ENCODE measurements at places on chromosomes 1 and 21.

- no peak for DNase-seq
Measured at GRCh38 chr1:7632176-7632575, 138.9 kb upstream of the VAMP3 start.

DNA sequence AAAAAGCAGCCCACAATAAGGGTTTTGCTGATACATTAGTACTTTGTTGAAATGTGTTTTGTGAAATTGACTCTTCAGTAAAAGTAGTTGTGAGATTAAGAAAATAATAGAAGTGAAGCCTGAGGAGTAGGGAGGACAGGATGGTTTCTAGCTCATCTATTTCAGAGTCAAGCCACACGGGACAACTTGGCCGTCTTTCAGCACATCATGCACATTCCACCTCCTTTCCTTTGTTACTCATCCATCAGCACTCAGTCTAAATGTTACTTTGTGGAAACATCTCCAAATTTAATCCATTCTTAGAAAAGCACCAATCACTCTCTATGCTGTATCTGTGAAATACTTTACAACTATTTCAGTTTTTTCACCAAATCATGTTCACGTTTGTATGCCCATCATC is 223.3 kb downstream of the FGGY start:
- DNase-seq, result no peak

DNA sequence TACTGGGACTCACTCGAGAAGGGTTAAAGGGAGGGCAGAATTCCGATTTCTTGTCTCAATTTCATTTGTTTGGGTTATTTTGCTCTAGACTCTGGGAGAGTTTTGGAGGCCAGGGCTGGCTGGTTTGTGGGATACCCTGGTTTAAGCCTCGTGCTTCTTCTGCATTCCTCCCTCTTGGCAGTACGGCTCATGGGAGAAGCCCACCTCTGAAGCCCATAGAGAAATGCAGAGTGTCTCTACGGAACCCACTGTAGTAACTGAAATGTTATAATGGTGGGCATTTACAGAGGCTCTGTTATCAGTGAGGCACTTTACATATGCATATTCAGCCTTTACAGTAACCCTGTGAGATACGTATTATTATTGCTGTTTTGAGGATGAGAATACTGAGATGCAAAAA is 43.9 kb downstream of the ROR1 start:
- no peak for DNase-seq

- no peak for DNase-seq
Measured at GRCh38 chr1:230212405-230212936, 145.4 kb downstream of the GALNT2 start.

DNA sequence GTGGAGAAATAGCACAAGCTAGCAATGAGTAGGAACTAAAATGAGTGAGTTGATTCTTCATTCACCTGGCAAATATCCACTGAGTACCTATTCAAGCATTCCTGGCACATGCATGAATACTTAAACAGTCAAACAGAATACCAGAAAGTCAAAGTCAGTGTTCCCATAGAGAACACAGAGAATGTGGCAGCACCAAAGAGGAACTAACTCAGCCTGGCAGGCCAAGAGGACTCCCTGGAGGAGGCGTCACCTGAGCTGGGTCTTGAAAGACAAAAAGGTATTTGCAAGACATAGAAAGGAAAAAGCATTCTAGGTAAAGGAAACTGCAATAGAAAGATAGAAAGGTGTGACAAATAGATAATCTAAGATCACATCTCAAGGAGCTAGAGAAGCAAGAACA is 49.7 kb downstream of the DMRTA2 start:
- DNase-seq, result no peak

DNA sequence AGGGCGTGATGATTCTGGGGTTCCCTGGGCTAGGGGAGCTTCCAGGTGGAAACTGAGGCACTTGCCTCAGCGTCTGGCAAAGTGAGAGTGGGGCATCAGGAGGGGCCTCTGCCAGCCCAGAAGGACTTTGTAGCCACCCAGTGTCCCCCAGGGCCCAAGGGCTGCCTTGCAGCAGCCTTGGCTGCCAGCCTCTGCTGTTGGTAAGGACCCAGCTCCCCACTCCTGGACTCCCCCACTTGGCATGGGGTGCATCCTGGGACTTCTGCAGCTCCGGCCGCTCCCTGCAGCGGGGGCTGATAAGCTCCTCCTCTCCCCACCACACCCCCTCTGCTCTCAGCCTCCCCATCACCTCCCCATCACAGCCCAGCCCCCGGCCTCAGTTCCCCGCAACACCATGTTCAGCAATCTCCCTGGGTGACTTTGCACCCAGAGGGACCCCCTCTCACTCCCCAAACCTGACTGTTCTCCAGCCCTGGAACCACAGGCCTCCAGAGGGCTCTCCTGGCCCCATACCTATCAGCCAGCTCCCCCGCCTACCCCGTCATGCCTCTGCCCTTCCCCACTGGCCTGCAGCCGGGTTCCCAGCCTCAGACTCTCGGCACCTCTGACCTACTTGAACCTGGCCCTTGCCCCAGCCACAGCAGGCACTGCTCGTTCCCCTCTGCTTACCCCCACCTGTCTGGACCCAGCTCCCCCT is 113.0 kb downstream of the CRYAA start:
- DNase-seq, result no peak

- DNase-seq, result no peak
Measured at GRCh38 chr1:226061841-226062557, 517 bp upstream of the H3-3A start.

GRCh38 chr1:4654764-4655673 is 610 bp downstream of the AJAP1 start:
- no peak for DNase-seq

DNA sequence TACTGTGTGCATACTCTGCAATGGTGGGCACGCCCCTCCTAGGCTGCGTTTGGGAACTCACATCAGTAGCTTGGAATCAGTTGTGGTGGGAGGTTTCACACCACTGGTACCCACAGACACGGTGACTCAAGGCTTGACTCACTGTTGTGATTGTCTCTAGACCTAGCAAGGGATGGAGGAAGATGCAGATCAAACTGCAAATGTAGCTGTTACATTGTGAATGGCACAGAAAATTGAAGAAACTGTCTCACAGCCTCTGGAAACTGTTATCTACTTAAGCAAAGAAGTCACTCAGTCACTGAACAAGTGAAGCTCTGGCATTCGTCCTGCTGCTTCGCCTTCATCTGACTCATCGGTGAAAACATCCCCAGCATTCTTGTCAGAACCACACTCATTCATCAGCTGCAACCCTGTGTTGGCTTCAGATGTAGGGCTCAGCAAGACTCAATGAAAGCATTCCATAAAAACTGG is 59.5 kb downstream of the POFUT2 start:
- no peak for DNase-seq

GRCh38 chr1:231248778-231249177 is 7.8 kb downstream of the GNPAT start:
- no peak for DNase-seq

- no peak for DNase-seq
Measured at GRCh38 chr1:5491207-5491904, 500.9 kb downstream of the NPHP4 start.

GRCh38 chr1:93416183-93416582 is 31.7 kb upstream of the FNBP1L start:
- DNase-seq, result no peak

DNA sequence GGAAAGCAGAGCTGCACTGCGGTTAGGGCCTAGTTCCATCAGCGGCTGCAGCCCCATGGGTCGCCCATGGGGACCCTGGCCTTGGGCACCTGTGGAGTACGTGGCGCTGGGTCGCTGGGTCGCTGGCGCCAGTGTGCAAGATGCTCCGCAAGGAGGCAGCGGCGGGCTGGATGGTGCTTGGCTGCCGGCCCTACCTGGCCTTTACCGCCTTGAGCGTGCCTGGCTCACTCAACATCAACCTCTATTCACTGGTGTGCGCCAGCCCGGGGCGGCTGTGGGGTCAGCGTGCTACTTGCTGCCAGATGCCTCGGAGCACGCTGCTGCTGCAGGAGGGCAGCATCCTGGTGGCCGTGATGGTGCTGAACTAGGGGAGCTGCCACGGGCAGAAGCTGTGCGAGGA is 85.1 kb upstream of the RHOU start:
- no peak for DNase-seq

GRCh38 chr1:178513278-178513983 is 522 bp downstream of the TEX35 start:
- DNase-seq, result no peak

GRCh38 chr1:117061986-117062415 is 1.9 kb downstream of the TTF2 start:
- DNase-seq, result no peak

- DNase-seq, result no peak
Measured at GRCh38 chr1:244887281-244887680, 22.9 kb upstream of the HNRNPU start.

DNA sequence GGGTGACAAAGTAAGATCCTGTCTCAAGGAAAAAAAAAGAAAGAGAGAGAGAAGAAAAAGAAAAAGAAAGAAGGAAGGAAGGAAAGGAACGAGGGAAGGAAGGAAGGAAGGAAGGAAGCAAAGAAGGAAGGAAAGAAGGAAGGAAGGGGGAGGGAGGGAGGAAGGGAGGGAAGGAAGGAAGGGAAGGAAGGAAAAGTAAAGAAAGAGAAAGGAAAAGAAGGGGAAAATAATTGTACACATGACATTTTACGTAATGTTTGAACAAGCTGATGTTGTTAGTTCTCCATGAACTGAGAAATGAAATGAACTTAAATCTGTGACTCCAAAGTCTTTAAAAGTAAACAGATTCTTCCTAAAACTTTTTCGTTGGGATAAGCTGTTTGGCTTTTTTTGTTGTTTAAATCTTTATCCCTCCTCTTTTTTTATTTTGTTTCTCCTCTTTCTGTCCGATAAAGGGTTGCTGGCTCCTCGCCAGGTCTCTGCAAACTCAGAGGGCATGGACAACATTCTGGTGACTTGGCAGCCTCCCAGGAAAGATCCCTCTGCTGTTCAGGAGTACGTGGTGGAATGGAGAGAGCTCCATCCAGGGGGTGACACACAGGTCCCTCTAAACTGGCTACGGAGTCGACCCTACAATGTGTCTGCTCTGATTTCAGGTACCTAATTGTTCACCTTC is 59.8 kb downstream of the IL12RB2 start:
- DNase-seq, result no peak

DNA sequence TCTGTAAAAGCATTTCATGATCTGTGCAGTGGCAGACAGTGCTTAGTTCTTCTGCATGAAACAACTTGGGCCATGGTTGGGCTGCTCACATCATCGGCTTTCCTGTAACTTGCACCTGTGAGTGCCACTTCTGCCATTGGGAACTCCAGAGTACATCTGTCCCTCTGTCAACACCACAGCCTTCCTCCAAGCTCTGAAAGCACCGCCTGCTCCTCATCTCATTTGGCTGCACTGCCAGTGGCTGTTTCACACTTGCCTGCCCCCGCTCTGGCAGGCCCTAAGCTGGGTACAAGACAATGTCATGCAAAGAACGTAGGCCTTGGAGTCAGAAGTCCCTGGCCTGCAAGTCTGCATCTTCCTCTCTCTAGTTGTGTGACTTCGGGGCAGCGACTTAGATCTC is 46.4 kb downstream of the DDX20 start:
- DNase-seq, result no peak

GRCh38 chr1:17165823-17166222 is 39.1 kb upstream of the PADI1 start:
- no peak for DNase-seq

Data from stimulated activated CD4-positive, alpha-beta T cell treated with anti-CD3 and anti-CD28 coated beads, Interleukin-1b, Interleukin-23, amount 100 ng/mL, for 1 hour (primary cell).